Fibroblast of the aortic adventitia (primary cell): ENCODE measurements at places on chromosomes 1 and 21. TPM values are rescaled to one million over a fixed set of nuclear protein-coding genes. Genes with fewer than 3 reads are reported as not detected.

GRCh38 chr1:8439015-8439702 is 121.2 kb downstream of the SLC45A1 start:
- DNase-seq = peak; percentile 89

DNA sequence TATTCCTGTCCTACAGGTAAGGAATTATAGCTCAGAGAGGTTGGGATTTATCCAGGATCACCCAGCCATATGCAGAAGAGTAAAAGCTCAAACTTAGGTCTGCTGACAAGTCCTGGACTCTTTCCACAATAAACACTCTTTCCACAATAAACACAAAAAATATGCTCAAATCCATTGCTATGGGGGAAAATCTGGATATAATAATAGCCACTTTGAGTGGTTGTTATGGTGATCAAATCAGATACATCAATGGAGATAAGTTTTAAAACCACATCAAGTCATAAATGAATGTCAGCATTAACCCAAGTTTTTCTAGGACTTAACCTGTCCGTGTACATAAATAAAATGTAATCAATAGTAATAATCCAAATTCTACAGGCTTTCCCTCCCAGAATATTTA is 22.3 kb upstream of the TTF2 start:
- no peak for DNase-seq

DNA sequence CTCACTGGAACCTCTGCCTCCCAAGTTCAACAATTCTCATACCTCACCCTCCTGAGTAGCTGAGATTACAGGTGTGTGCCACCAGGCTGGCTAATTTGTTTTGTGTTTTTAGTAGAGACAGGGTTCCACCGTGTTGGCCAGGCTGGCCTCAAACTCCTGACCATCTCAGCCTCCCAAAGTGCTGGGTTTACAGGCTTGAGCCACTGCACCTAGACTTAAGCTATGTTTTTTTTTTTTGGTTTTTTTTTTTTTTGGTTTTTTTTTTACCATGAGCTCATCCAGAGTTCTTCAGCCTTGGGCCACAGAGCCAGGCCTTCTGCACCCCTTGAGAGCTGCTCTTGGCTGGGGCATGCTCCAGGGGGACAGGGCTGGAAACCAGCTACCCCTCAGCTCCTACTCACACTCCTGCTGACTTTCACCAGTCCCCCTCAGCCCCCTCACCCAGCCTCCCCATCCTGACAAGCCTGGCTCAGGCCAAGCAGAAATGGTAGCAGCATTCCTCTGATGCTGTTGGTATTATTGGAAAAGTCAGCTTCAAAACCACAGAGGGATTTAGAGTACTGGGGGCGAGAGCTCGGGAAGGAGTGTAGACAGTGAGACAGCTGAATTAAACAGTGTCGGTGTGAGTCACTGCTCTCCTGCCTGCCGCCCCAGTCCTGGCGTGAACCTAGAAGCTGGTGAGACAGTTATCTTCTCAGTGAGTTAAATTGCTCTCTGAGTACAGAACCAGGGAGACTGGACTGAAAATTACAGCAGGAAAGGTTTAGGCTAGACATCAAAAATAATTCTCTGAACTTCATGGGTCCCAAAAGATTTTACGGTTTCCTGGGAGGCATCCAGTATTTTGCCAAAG is 63.7 kb downstream of the NAV1 start:
- peak; percentile 93 for DNase-seq

DNA sequence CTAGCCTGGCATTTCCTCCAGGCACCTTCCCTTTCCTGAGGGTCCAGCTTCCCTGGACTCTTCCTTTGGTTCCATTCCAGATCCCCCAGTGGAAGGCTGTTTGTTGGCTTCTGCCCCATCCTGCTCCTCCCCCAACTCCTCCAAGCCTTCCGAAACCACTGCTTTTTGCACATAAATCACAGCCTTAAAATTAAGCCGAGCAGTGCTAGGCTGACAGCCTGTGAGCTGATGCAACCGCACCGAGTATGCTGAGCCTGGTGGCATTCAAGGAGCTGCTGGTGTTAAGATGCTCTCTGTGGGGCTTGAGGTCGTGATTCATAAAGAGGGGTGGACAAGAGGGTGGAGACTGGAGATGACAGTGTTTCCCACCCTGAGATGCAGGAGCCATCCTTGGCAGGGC is 266.6 kb upstream of the C1orf174 start:
- DNase-seq = no peak

SMIM1 gene
- total RNA-seq = 4.6 TPM in 1 of 2 replicates, not detected in the other
